ENCODE measurements at places on chromosomes 4 and X.

DNA sequence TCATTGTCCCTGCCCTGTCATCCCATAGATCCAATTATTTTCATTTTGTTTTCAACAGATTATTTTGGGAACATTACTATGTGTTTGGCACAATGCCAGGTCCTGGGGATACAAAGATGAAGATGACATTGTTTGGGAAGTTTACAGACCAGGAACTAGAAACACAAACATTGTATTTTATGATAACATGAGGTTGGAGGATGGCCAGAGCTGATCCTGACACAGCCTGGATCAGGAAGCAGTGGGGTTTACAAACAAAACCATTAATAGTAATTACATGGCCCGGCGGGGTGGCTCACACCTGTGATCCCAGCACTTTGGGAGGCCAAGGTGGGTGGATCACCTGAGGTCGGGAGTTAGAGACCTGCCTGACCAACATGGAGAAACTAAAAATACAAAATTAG lies 29.9 kb downstream of the CLRN2 start:
- DNase-seq: no peak

DNA sequence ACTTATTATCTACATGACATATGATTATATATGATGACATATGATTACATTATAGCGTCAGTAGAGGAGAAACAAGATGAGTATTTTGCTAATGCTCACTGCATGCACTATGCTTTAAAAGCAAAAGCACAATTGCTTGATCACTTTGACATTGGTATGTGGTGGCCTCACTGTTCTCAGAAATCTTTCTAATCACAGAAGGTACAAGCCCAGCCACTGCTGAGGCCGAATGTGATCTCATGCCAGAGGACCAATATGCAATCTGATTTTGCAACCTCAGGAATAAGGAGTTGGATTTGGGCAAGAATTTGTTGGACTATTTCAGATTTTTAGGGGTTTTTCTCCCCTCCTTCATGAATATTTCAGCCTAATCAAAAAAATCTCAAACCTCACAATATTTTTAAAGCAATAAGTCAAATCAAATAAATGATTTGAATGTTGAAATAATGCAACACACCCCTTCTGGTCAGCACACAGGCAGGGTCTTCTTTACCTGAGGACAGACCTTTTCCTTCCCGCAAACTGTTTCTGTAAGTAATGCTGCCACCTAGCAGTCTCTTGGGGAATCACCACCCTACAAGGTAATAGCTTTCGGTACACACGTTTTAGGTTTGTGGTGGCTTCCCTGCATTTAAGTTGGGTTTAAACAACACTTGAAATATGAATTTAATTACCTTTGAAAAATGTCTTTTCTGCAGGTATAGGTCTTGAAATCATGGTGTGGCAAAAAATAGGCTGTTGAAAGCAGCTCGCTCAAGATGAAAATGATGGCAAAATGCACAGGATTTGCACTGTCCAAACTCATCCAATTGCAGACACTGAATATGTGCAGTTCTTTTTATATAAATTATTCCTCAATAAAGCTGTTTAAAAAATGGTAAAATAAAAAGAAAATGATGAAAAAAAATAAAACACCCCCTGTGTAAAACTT lies 4.8 kb upstream of the CXCL13 start:
- peak; percentile 25 for DNase-seq

DNA sequence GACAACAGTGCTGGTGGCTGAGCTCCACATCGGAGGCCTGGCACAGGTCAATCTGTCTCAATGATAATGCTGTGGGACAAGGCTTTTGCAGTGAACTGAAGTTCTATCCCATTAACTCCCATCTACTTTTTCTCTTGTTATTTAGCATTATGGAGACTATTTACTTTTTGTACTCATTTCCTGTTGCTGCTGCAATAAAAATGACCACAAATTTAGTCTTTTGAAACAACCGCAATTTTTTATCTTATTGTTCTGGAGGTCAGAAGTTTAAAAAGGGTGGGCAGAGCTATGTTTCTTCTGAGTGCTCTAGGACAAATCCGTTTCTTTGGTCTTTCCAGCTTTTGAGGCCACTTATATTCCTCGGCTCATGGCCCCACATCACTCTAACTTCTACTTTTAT lies 111.0 kb upstream of the PITX2 start:
- no peak for DNase-seq

DNA sequence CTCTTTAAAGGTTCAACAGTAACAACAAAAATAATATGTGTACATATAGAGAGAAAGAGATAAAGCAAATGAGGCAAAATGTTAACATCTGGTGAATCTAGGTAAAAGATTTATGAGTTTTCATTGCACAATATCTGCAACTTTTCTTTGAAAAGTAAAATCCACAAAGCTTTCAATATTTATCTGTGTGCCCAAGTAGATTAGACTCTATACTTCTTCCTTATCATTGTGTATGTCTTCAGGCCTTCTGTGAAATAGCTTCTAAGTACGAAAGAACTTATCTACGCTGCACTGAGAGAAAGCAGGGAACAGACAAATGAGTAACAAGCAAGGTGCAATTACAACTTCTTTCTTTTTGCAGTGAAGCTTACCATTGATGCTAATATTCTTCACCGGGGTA lies 81.6 kb downstream of the NPNT start:
- no peak for DNase-seq

DNA sequence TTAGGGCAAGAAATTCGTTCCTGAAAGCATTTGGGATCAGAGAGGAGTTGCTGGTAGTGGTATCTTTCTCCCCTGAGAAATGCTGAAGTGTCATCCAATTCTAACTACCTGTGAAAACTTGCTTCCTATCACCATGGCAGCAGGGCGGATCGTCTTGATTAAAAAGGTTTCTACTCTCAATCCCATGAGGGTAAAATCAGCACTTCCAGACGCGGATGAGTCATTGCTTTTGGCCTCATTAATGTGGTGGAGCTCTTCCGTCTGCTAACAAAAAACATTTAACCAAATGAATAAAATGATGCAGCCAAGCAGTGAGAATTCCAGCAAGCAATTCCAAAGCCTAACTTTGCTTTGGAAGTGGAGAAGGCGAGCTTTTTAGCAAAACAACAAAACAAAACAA lies 325.6 kb downstream of the CAMK2D start:
- peak; percentile 22 for DNase-seq

DNA sequence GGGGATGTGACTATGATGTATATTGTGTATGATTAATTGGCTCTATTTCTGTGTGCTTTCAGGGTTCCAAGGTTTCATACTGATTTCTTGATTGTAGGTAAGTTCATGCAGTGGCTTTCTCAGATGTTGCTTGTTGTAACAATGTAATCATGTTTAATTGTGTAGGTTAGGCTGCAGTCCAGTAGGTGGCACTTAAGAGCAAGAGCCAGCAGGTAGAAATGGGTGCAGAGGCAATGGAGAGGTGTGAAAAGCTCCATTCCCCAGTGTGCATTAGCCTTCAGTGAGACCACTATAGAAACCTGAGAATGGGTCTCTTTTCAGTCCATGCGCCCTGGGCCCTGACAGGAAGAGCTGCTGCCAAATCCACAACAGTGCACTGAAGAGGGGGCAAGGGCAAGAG lies 28.2 kb downstream of the DCAF12L2 start:
- no peak for DNase-seq

GRCh38 chrX:15410430-15410829 lies 26.2 kb upstream of the VEGFD start:
- no peak for DNase-seq

GRCh38 chr4:121189326-121190215 lies 25.4 kb upstream of the TNIP3 start:
- no peak for DNase-seq

- no peak for DNase-seq
Measured at GRCh38 chrX:10892621-10893225, 218.4 kb upstream of the HCCS start.

GRCh38 chr4:93178279-93178678 lies 650.3 kb upstream of the ATOH1 start:
- DNase-seq: no peak

- no peak for DNase-seq
Measured at GRCh38 chr4:140156529-140157171, 2.7 kb upstream of the MAML3 start.

DNA sequence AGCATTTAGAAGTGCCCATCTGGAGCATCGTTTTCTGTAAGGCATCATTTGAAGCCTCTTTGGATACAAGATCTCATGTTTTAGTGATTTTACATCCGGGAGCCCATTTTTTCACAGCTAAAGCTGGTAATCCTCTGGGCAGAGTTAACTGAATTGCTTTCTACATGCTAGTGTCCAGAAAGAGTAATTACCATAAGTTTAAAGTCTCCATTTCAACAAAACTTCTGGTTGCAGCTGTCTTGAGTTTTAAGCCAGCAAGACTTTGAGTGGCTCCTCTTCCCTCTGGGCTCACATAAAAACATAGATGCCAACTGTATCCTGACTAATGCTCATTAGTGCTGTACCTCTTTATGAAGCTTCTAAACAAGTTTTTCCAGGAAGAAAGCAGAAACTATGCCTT lies 65.4 kb downstream of the GPRIN3 start:
- DNase-seq: no peak

GRCh38 chrX:123487236-123487635 lies 245.6 kb downstream of the THOC2 start:
- no peak for DNase-seq

- DNase-seq: no peak
Measured at GRCh38 chr4:126799971-126800574, 832.7 kb upstream of the INTU start.

- no peak for DNase-seq
Measured at GRCh38 chr4:3833326-3833989, 67.3 kb downstream of the ADRA2C start.

- no peak for DNase-seq
Measured at GRCh38 chr4:118587946-118588345, 97.2 kb upstream of the METTL14 start.

DNA sequence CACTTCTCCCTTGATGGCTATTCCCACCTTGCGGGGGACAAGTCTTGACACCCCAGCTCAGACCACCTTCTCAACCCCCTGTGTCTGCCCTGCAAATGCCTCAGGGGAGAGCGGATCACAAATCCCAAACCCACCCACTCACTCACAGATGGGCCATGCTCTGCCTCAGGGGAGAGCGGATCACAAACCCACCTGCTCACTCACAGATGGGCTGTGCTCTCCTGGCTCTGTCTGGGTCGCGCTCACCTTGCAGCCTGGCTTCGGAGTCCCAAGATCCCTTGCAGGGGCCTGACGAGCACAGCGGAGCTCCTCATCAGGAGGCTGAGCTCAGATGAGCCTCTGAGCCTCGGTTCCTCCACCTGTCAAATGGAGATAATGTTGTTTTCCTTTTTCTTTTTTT lies 38.6 kb downstream of the HTRA3 start:
- DNase-seq: no peak

DNA sequence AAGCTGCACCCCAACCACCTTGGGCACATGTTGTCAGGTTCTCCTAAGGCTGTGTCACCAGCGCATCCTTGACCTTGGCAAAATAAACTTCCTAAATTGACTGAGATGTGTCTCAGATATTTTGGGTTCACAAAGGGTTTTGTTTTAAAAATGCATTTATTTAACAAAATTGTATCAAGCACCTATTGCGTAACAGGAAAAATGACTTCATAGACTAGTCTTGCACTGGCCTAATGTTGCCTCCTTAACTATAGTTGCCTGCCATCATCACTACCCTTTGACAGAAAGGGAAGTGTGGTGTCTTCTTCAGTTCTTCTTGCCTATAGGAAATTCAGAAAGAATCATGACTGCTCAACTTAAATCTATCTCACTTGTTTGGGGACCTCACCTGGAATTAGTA lies 374.2 kb downstream of the SH2D1A start:
- DNase-seq: no peak

- no peak for DNase-seq
Measured at GRCh38 chrX:3713937-3714434, 537 bp upstream of the PRKX start.

DNA sequence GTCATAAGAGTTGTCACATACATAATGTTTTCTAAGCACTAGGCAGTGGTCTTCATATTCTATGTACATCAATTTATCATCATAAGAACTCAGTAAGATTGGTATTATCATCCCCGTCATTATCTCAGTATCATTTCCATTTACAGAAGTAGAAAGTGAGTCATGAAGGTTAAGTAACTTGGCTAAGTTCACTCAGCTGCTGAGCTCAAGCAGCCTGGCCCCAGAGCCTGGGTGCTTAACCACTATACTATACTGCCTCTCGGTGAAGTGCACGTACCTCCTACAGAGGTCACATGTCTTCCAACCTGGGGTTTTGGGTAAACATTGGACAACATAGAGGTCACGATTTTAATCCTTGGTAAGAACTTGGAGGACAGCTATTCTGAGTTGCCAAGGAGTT lies 161.5 kb upstream of the GATB start:
- DNase-seq: no peak

Measured in NCI-H1694 treated with DMSO at 0.1 percent for 48 hours (cell line).